Activated CD8-positive, alpha-beta T cell treated with anti-CD3 and anti-CD28 coated beads for 36 hours (primary cell): ENCODE measurements at places on chromosomes 3 and 15. TPM values are rescaled to one million over a fixed set of nuclear protein-coding genes. Genes with fewer than 3 reads are reported as not detected.

- H3K27ac ChIP-seq: peak overlapping the region; percentile 93
- no peaks in the 10 kb centered on the region for H3K27me3 ChIP-seq
- peaks cover 48% of the 10 kb centered on the region for H3K36me3 ChIP-seq
- DNase-seq: no peak
Observed at GRCh38 chr3:71006810-71007785, 576.4 kb downstream of the FOXP1 start.

- no peak for DNase-seq
- no peaks in the 10 kb centered on the region for H3K27me3 ChIP-seq
- H3K36me3 ChIP-seq: no peaks in the 10 kb centered on the region
- H3K27ac ChIP-seq: no peak overlapping the region
Observed at GRCh38 chr3:26657348-26657976, 34.9 kb downstream of the LRRC3B start.

DNA sequence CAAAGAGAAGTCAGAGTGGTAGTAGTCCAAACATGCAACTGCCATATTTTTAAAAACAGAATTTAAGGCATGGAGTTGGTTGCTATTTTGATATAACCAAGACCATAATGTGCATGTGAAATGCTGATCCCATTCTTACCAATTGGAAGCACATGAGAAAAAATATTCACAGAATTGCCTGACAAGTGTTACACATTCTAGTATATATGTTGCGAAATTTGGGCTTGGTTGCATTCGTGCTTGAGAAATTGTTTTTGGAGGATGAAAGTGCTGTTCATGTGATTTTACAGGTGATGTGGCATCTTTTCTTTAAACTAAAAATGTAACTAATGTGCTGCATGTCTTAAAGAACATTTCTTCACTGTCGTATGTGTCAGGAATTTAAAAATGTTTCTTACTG is 199.7 kb downstream of the CHL1 start:
- H3K27me3 ChIP-seq: no peaks in the 10 kb centered on the region
- no peaks in the 10 kb centered on the region for H3K4me1 ChIP-seq
- H3K36me3 ChIP-seq: no peaks in the 10 kb centered on the region

DNA sequence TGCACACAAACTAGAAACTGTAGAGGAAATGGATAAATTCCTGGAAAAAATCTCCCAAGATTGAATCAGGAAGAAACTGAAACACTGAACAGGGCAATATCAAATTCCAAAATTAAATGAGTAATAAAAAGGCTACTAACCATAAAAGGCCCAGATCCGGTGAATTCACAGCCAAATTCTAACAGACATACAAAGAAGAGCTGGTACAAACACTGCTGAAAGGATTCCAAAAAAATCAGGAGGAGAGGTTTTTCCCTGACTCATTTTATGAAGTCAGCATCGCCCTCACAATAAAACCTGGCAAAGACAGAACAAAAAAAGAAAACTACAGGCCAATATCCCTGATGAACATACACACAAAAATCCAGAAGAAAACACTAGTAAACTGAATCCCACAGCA is 462.4 kb upstream of the THBS1 start:
- H3K27me3 ChIP-seq: peaks cover 19% of the 10 kb centered on the region
- DNase-seq: no peak
- no peaks in the 10 kb centered on the region for H3K36me3 ChIP-seq
- H3K4me1 ChIP-seq: no peaks in the 10 kb centered on the region
- H3K27ac ChIP-seq: no peak overlapping the region
- H3K4me3 ChIP-seq: no peak overlapping the region

DNA sequence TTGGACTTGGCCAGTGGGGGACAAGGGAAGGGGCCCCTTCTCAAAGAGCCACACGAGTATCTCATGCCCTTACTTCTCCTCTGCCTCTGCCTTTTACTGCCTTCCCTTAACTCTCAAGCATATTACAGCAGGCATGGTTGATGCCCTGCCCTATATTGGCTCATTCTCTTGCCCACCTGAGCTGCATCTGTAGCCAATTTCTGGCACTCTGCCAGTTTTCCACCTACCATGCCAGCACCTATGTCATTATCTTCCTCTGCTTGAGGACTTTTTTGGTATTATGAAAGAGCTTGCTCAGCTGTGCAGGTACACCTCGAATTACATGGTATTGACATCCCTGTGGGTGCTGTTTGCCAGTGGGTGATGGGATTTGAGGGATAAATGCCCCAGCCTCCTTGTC is 181.8 kb downstream of the OXSM start:
- no peaks in the 10 kb centered on the region for H3K4me1 ChIP-seq
- no peak overlapping the region for H3K4me3 ChIP-seq
- no peak for DNase-seq
- H3K27me3 ChIP-seq: peaks cover 2% of the 10 kb centered on the region

GRCh38 chr3:60645801-60646200 is 605.5 kb downstream of the FHIT start:
- H3K4me3 ChIP-seq: no peak overlapping the region
- no peaks in the 10 kb centered on the region for H3K4me1 ChIP-seq
- H3K27ac ChIP-seq: no peak overlapping the region

- no peaks in the 10 kb centered on the region for H3K4me1 ChIP-seq
- no peak for DNase-seq
- H3K27me3 ChIP-seq: peaks cover 1% of the 10 kb centered on the region
- H3K27ac ChIP-seq: no peak overlapping the region
- no peaks in the 10 kb centered on the region for H3K36me3 ChIP-seq
Observed at GRCh38 chr3:129211772-129212171, 28.1 kb upstream of the CNBP start.

GRCh38 chr3:188523291-188523690 is 369.3 kb downstream of the LPP start:
- H3K27ac ChIP-seq: no peak overlapping the region
- no peaks in the 10 kb centered on the region for H3K4me1 ChIP-seq
- no peak for DNase-seq
- H3K4me3 ChIP-seq: no peak overlapping the region
- no peaks in the 10 kb centered on the region for H3K27me3 ChIP-seq

DNA sequence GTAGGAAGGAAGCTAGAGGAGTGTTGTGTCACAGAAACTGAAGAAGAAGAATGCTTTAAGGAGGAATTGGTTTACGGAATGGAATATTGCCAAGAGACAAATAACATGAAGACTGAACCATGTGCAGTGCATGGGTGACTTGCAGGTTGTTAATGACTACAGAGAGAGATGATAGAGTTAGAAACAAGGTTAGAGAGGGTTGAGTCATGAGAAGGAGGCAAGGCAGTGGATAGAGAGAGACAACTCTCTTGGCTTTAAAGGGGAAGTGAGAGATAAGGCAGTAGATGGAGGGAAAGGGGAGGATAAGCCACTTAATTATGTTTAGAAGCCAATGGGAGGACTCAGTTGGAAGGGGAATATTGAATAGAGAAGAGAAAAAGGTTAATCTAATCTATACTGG is 119.3 kb upstream of the CCNL1 start:
- no peaks in the 10 kb centered on the region for H3K27me3 ChIP-seq
- H3K36me3 ChIP-seq: no peaks in the 10 kb centered on the region
- H3K27ac ChIP-seq: no peak overlapping the region
- H3K4me3 ChIP-seq: no peak overlapping the region
- H3K4me1 ChIP-seq: peaks cover 4% of the 10 kb centered on the region

DNA sequence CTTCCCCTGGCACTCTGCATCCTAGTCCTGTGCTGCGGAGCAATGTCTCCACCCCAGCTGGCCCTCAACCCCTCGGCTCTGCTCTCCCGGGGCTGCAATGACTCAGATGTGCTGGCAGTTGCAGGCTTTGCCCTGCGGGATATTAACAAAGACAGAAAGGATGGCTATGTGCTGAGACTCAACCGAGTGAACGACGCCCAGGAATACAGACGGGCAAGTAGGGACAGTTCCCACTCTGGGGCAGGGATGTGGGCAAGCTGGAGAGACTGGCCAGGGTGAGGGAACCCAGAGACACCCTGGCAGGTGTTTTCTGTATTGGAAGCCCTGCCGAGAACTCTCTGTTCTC is 247 bp downstream of the FETUB start:
- H3K4me1 ChIP-seq: peaks cover 25% of the 10 kb centered on the region
- H3K27me3 ChIP-seq: peaks cover 18% of the 10 kb centered on the region
- DNase-seq: no peak
- H3K4me3 ChIP-seq: no peak overlapping the region
- H3K36me3 ChIP-seq: no peaks in the 10 kb centered on the region

DNA sequence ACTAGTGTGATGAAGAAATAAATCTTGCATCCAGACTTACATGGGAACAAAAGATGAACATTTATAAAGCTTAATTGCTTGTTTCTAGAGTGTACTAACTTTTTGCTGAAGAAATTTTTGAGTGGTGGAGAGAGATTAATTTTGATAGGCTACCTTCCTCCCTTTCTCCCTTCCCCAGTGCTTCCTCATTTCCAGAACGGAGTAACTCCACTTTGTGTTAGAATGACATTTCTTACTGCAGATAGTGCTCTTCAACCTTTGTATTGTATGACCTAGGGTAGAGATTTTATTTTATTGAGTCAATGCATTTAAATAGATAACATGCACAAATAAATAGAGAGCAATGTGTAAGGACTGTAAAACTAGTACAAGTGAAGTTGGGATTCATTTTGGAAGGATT is 1.9 kb downstream of the ATP1B3 start:
- peaks cover 43% of the 10 kb centered on the region for H3K4me1 ChIP-seq
- no peaks in the 10 kb centered on the region for H3K27me3 ChIP-seq
- H3K36me3 ChIP-seq: peaks cover 49% of the 10 kb centered on the region
- H3K27ac ChIP-seq: peak overlapping the region; percentile 57

DNA sequence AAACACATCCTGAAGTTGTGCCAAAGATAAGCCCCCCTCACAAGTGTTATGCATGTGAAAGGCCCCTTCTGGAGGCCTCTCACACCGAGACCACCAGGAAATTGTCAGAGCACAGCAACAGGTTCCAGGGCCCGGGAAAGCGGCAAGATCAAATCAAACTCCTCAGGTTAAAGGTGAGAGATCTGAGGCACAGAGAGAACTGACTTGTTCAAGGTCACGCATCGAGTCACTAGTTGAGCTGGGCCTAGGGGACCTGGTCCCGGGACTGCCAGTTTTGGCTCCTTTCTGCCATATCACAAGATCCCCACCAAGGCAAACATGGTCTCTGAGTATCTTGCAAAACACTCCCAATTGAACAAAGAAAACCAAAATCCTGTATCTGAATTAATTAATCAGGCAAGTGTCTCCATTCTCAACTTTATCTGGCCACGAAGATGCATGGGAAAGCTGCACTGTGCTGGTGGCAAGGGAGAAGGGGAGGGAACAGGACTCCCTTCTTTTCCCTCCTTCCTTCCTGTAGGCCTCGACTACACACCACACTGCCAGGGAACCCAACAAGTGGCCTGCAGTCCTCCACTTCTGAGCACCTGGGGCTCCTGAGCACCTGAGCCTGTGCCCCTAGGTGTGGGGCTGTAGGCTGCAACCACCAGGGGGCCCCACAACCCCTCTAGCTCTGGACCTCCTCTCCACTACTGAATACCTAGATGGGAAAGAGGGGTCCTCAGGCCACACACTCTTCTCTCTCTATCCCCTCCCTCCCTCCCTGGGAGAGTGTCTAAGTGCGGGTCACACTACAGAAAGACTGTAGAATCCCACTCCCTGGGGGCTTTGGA is 37.3 kb downstream of the ANP32A start:
- H3K27me3 ChIP-seq: no peaks in the 10 kb centered on the region
- peaks cover 43% of the 10 kb centered on the region for H3K4me1 ChIP-seq
- H3K4me3 ChIP-seq: no peak overlapping the region
- H3K27ac ChIP-seq: peak overlapping the region; percentile 72

DNA sequence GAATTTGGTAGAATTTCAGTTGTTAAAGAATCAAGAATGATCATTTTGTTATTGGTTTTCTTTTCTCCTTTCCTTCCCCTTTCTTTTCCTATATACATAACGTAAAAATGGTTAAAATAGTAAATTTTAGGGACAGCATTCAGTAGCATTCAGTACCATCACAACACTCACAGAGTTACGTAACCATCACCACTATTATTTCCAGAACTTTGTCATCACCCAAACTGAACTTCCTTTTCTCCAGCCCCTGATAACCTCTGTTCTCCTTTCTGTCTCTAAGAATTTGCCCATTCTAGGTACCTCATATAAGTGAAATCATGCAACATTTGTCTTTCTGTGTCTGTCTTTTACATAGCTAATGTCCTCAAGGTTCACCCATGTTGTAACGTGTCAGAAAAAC is 165.3 kb downstream of the AKAP13 start:
- H3K36me3 ChIP-seq: peaks cover 7% of the 10 kb centered on the region
- no peak overlapping the region for H3K4me3 ChIP-seq
- peaks cover 74% of the 10 kb centered on the region for H3K4me1 ChIP-seq
- DNase-seq: no peak

DNA sequence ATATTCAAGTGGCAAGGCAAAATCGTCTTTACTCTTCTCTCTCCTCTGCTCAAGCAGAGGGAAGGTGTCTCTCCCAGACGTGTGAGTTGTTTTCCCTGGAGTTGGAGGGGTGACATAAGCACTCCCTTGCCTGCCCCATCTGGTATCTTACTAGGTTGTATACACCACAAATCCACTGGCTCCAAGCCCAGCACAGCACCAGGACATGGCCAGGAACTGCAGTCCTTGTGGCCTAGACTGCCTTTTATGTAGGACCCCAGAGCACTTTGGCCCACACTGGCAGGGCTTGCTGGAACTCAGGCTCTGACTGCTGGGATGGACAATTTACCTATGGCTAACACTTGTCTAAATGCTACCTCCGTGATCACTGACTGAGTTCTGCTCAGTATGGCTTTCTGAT is 34.0 kb downstream of the DZIP3 start:
- peaks cover 22% of the 10 kb centered on the region for H3K36me3 ChIP-seq
- H3K27me3 ChIP-seq: no peaks in the 10 kb centered on the region
- H3K4me1 ChIP-seq: no peaks in the 10 kb centered on the region
- DNase-seq: no peak

- DNase-seq: peak; percentile 96
- peak overlapping the region; percentile 99 for H3K27ac ChIP-seq
- peak overlapping the region; percentile 70 for H3K4me3 ChIP-seq
- no peaks in the 10 kb centered on the region for H3K27me3 ChIP-seq
- peaks cover 84% of the 10 kb centered on the region for H3K36me3 ChIP-seq
Observed at GRCh38 chr3:52253314-52254304, 8.1 kb downstream of the PPM1M start.

DNA sequence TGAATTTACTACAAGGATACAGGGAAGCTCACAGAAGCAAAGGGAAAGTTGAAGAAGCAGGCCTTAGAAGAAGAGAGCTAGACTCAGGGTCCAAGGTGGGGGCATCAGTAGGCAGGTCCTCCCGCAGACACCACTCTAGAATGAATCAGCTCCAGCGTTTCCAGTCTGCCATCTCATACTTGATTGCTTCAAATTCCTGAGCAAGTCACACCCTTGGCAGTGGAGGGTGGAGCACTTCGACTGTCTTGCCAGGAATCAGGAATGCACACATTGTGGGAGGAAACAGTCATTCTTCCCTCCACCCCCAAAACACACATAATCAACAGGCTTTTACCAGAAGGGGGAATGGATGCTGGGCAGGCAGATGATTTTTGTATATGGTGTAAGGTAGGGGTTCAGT is 78.5 kb downstream of the CHCHD6 start:
- H3K4me3 ChIP-seq: no peak overlapping the region
- peaks cover 8% of the 10 kb centered on the region for H3K36me3 ChIP-seq
- H3K27me3 ChIP-seq: no peaks in the 10 kb centered on the region

Gene SLC38A3
- total RNA-seq: 0.22 TPM

Gene CLDN1
- 0.58 TPM for total RNA-seq

Gene NR2E3
- not detected for total RNA-seq

Gene IQCH
- 1.7 TPM for total RNA-seq
